Upper lobe of left lung (tissue), 6 donors: ENCODE measurements at places on chromosomes 13 and 19. TPM values are rescaled to one million over a fixed set of nuclear protein-coding genes. Genes with fewer than 3 reads are reported as not detected.

- H3K27me3 ChIP-seq: no peaks in the 10 kb centered on the region
- no peak overlapping the region for H3K4me3 ChIP-seq
- no peak for DNase-seq
Measured at GRCh38 chr13:44763615-44764301, 187.6 kb upstream of the TSC22D1 start.

Gene ZNF675
- total RNA-seq: 11.7 TPM

Gene GGN
- 8.4 TPM for total RNA-seq

Gene PCDH9
- total RNA-seq: 12.7 TPM

Gene RFPL4A
- not detected for total RNA-seq

- H3K27me3 ChIP-seq: no peaks in the 10 kb centered on the region
- no peak overlapping the region for H3K4me3 ChIP-seq
- H3K4me1 ChIP-seq: peaks cover 4% of the 10 kb centered on the region
- peak; percentile 83 for DNase-seq
Measured at GRCh38 chr19:540867-541637, 2.8 kb upstream of the GZMM start.

DNA sequence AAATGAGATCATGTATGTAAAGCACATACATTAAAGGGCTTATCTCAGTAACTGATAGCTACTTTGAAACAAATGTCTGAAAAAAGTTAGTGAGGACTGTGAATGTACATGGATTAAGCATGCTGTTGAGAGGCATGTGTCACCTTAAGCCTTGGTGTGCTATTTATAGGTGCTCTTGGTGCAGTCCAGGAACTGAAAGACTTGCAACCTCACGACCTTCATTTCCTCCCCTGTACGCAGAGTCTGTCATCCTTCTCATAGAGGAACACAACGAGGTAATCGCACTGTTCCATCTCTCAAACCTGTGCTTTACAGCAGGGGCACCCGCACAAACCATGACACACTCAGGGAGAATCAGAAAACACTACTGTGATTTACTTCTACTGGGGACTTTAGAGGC, 65.6 kb downstream of the UFM1 start:
- H3K36me3 ChIP-seq: no peaks in the 10 kb centered on the region
- no peak for DNase-seq
- no peaks in the 10 kb centered on the region for H3K4me1 ChIP-seq
- H3K27me3 ChIP-seq: no peaks in the 10 kb centered on the region

GRCh38 chr19:50419580-50420035, 870 bp downstream of the SPIB start:
- H3K27me3 ChIP-seq: no peaks in the 10 kb centered on the region
- no peaks in the 10 kb centered on the region for H3K36me3 ChIP-seq
- peaks cover 9% of the 10 kb centered on the region for H3K4me1 ChIP-seq
- peak; percentile 37 for DNase-seq
- H3K27ac ChIP-seq: no peak overlapping the region

DNA sequence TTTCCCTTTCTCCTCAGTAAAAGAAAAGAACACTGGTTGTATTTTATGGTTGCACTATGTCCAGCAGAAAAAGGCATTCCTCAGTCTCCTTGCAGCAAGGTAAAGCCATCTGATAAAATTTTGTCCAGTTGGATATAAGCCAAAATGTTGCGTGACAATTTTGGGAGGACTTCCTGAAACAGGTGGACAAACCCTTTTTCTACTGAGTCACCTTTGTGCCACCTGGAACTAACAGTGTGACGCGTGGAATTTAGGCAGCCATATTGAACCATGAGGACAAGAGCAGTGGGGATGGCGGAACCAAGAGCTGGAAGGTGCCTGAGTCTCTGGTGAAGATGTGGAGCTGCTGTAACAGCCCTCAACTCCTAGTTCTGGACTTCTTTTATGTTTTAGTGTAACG, 8.2 kb downstream of the CADM4 start:
- H3K27me3 ChIP-seq: no peaks in the 10 kb centered on the region
- H3K4me1 ChIP-seq: no peaks in the 10 kb centered on the region
- H3K36me3 ChIP-seq: no peaks in the 10 kb centered on the region
- H3K4me3 ChIP-seq: no peak overlapping the region
- no peak overlapping the region for H3K27ac ChIP-seq

Gene SIN3B
- 55.0 TPM for total RNA-seq

DNA sequence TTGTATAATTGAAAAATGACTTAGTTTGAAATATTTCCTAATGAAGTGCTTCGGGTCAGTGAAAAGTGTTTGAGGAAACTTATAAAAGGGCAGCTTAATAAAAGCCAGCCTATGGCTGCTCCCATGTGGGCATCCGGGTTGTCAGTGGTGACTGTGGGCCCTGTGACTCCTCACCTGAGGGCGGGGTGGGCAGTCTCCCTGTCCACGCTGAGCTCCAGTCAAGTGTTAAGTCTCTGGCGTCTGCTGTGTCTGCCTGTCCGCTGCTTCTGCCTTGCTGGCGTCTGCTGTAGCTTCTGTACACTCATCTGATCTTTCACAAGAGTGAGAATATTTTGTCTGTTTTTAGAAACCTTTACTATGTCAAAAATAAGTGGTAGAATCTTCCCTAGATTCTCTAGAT, 7.1 kb downstream of the LAMP1 start:
- DNase-seq: no peak
- no peaks in the 10 kb centered on the region for H3K27me3 ChIP-seq
- no peaks in the 10 kb centered on the region for H3K36me3 ChIP-seq
- no peak overlapping the region for H3K27ac ChIP-seq
- peaks cover 11% of the 10 kb centered on the region for H3K4me1 ChIP-seq

DNA sequence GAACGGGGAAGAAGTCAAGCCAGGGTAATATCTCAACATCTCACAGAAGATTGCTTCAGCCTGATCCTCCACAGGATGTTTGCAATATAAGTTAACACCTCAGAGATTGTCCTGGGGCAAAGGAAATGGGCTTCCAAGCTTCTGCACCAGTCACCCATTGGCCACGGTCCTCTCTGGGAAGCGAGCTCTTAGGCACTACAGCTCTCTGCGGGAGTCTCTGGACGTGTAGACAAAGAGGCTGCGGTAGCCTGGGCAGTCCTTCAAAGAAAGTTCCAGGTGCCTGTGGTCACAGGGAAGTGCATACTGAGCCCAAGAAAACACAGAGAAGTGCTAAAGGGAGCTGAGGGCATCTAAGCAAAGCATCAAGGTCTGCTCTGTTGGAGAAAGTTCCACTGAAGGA, 805.7 kb downstream of the DIAPH3 start:
- H3K27ac ChIP-seq: no peak overlapping the region
- H3K4me3 ChIP-seq: no peak overlapping the region
- H3K27me3 ChIP-seq: no peaks in the 10 kb centered on the region
- peaks cover 4% of the 10 kb centered on the region for H3K4me1 ChIP-seq
- no peak for DNase-seq

- no peak for DNase-seq
- no peaks in the 10 kb centered on the region for H3K4me1 ChIP-seq
- H3K27ac ChIP-seq: no peak overlapping the region
- H3K27me3 ChIP-seq: no peaks in the 10 kb centered on the region
Measured at GRCh38 chr13:94419304-94419924, 60.1 kb downstream of the DCT start.

- no peak for DNase-seq
- H3K4me1 ChIP-seq: no peaks in the 10 kb centered on the region
- no peaks in the 10 kb centered on the region for H3K27me3 ChIP-seq
Measured at GRCh38 chr13:86757236-86757978, 913.8 kb upstream of the SLITRK5 start.

Gene TBXA2R
- 0.49 TPM for total RNA-seq

Gene KLK15
- total RNA-seq: not detected

- DNase-seq: no peak
- H3K27me3 ChIP-seq: no peaks in the 10 kb centered on the region
- peaks cover 49% of the 10 kb centered on the region for H3K4me1 ChIP-seq
Measured at GRCh38 chr19:16442386-16443276, 29.1 kb downstream of the EPS15L1 start.

- H3K27ac ChIP-seq: no peak overlapping the region
- H3K27me3 ChIP-seq: peaks cover 6% of the 10 kb centered on the region
- H3K36me3 ChIP-seq: no peaks in the 10 kb centered on the region
- peak overlapping the region; percentile 86 for H3K4me3 ChIP-seq
- peaks cover 13% of the 10 kb centered on the region for H3K4me1 ChIP-seq
- DNase-seq: no peak
Measured at GRCh38 chr13:34943436-34944273, 1.6 kb downstream of the NBEA start.

DNA sequence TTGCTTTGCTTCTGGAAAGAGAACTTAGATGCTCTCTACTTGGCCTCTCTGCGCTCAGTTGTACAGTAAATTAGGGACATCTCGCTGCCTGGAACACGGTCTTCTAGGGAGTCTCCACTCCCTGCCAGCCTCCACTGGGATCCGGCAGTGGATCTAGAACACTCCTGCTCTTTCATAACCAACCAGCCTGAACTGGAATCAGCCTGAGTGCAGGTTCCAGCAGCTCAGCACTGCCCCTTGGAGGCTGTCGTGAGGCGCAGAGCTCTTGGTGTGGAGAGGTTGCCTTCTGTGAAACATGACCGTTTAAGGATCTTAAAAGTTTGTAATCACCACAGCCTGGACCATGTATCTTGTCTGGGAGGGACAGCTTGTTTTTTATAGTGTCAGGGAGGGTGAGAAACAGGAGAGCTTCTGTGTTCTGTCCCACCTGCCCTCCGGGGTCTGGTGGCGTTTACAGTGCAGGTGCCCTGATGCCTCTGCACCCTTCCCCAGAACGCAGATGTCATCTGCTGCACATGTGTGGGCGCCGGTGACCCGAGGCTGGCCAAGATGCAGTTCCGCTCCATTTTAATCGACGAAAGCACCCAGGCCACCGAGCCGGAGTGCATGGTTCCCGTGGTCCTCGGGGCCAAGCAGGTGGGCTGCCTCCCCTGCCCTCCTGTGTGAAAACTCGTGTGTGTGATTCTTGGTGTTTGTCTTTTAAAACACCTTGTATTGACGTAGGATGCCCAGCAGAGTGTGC, 24.8 kb downstream of the UPF1 start:
- H3K27me3 ChIP-seq: no peaks in the 10 kb centered on the region
- H3K36me3 ChIP-seq: peaks cover 100% of the 10 kb centered on the region
- DNase-seq: no peak
- no peak overlapping the region for H3K27ac ChIP-seq
- peaks cover 9% of the 10 kb centered on the region for H3K4me1 ChIP-seq
- H3K4me3 ChIP-seq: no peak overlapping the region

Gene ZNF284
- 2.1 TPM for total RNA-seq

Gene OR7A5
- total RNA-seq: not detected

DNA sequence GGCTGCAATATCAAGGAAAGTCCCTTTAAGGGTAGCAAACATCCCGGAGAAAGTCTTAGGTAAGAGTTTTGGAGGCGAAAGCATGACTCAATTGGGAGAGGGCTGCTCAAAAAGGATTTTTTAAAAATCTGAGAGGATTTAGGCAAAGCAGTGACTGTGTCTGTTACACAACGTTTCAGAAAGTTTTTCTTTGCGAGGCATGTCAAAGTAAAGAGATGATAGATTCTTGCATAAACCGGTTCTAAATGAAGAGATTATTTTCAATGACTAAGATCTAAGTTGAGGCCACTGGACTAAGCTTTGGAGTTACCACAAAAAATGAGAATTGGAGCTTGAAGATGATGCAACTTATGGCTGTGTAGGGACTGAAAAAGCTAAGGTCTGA, 43.7 kb upstream of the ENOX1 start:
- no peak overlapping the region for H3K27ac ChIP-seq
- no peaks in the 10 kb centered on the region for H3K4me1 ChIP-seq
- H3K4me3 ChIP-seq: no peak overlapping the region

DNA sequence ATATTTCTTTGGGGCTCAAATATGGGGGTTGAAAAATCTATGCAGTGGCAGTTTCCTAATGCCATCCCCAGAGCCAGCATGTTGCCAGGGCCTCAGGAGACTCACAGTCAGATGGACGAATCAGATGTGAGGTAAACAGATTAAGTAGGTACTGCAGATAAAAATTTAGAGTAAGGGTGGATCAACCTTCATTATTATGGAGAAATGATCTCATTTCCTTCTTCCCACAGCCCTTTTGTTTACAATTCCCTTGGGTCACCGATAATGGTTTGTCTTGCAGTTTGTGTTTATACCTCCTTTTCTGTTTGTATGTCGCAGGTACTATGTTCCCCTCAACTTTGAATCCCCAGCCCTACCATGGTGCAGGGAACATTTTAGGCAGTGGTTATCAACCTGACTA, 20.0 kb downstream of the DIAPH3 start:
- DNase-seq: no peak
- no peaks in the 10 kb centered on the region for H3K27me3 ChIP-seq
- H3K27ac ChIP-seq: no peak overlapping the region
- H3K36me3 ChIP-seq: no peaks in the 10 kb centered on the region
- no peaks in the 10 kb centered on the region for H3K4me1 ChIP-seq

DNA sequence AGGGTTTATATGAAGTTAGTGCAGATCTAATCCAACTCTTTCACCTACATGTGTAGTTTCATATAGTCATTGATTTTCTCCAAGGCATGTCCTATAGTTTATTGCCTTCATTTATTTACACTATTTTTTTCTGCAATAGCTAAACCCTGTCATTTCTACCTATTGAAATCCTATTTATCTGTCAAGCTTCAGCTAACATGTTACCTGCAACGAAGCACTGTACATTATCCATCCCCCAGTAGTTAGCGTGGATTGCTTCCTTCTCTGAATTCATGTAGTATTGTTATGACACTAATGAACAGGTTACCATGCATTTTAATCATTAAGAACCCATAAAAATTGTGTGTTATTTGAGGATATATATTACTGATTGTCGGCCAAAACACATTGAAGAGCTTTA, 742.9 kb upstream of the PCDH20 start:
- no peak overlapping the region for H3K4me3 ChIP-seq
- DNase-seq: no peak
- H3K36me3 ChIP-seq: no peaks in the 10 kb centered on the region
- no peaks in the 10 kb centered on the region for H3K27me3 ChIP-seq
